NCI-H226 (cell line): ENCODE measurements at places on chromosomes 6 and 20.

DNA sequence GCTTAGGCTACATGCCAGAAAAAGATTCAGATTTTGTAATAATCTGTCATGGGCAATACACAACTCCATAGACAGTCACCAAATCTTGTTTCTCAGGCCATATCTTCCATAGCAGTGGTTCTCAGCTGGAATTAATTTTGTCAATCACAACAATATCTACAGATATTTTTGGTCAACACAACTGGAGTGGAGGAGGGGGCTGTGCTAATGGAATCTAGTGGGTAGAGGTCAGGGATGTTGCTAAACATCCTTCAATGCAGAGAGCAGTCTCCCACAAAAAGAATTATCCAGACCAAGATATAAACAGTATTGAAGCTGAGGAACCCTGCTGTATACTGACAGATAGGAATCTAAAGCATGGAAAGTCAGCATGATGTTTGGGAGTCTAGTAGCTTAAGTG is 174.6 kb downstream of the UBE3D start:
- no peak for DNase-seq

GRCh38 chr6:106160189-106160588 is 74.1 kb downstream of the PRDM1 start:
- no peak for DNase-seq

DNA sequence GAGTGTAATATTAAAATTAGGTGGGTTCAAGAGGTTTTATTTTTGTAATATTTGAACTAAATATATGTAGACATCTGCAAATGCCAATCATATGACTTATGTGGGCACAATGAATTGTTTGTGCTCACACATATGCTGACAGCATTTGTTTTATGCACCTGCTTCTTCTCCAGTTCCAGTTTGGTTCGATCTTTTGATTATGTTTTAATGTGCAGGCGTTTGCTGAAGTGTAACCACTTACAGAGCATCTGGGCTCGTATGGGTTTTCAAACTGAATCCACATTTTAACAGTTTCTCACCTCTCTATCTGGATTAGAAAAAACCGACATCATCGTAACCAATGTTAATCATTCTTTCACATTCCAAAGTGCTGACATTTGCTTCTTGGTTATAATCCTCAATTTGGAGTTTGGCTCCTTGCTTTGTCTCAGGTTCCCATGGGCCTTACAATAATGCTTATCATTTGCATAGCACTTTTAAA is 129.1 kb upstream of the SPACA1 start:
- peak; percentile 26 for DNase-seq

DNA sequence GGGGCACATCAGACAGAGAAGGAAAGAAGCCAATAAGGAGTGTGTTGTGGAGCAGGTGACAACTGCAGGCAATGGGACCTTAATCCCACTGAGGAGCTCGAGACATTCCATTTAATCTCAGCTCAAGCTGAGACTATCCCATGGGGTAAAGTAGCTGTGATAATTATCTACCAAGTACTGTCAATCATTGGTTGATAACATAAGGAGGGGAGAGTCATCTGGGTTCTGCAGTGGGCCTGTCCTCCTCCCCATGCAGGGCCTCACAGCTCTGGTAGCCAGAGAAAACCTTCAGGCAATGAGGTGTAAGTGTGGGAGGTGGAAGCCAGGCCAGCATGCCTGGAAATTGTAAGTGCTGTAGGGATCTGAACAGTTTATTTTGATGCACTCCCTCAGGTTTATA is 375.0 kb upstream of the ARID1B start:
- DNase-seq, result no peak

GRCh38 chr20:16528078-16528477 is 45.2 kb downstream of the KIF16B start:
- DNase-seq, result peak; percentile 3

GRCh38 chr6:105648276-105648675 is 245.4 kb upstream of the PREP start:
- no peak for DNase-seq

DNA sequence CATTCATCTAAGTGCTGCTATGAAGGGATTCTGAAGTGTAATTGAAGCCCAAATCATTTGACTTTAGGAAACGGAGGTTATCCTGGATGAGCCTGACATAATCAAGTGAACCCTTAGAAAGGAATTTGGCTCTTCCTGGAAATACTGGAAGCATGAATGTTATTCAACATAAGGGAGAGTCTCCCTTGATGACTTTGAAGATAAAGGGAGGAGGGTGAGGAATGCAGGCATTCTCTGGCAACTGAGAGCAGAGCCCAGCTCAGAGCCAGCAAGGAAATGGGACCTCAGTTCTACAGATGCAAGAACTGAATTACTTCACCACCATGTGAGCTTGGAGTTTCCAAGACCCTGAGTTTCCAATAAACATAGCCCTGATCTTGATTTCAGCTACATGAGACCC is 168.2 kb downstream of the DLL1 start:
- DNase-seq, result peak; percentile 52

DNA sequence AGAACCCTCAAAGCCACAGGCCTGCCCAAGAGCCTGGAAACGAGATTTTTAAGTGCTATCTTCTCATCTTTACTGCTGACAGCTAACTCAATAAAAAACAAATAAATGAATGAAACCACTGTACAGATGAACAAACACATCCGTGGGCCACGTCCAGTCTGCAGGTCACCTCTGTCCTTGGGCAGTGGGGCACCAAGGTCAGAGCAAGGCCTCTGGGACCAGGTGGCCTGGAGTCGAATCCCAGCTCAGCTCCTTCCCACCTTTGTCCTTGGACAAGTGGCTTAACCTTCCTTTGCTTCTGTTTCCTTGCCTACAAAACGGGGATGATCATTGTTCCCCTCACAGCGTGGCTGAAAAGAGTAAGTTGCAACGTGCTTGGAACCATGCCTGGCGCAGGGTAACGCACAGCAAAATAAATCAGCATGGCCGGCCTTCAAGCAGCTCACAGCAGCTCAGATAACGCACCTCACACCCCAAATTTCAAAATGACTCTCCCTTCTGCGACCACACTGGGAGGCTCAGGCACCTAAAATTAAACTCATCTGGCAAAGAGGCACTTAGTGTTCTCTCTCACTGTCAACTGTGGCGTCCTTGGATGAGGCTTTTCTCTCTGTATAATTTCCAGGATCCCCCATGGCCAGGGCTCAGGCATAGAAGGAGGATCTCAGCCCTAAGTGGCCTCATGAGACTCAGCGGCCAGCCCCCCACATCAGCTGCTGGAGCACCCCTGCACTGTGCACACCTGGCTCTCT is 35.7 kb downstream of the RRBP1 start:
- DNase-seq, result no peak

DNA sequence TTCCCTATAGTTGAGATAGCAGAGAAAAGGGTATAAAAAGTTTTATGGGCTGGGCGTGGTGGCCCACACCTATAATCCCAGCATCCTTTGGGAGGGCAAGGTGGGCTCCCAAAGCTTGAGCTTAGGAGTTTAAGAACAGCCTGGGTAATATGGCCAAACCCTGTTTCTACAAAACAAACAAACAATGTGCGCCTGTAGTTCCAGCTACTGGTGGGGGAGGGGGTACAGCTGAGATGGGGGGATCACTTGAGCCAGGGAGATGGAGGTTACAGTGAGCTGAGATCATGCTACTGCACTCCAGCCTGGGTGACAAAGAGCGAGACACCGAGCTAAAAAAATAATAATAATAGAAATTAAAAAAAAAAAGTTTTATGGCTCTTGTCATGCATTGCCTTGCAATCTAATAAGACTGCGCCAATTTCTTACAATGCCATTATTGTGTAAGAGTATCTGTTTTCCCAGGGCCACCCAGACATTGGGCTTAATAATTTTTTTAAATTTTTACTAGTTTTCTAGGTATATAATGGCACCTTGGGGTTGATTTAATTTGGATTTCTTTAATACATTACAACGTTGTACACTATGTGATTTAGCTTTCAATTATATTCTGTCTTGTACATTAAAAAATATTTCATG is 3.9 kb downstream of the ACSS2 start:
- DNase-seq, result no peak

- DNase-seq, result no peak
These were observed 43.7 kb upstream of the ADTRP start for GRCh38 chr6:11822346-11822745.

- no peak for DNase-seq
These were observed 8.8 kb upstream of the NKX2-2 start for GRCh38 chr20:21522481-21523280.

DNA sequence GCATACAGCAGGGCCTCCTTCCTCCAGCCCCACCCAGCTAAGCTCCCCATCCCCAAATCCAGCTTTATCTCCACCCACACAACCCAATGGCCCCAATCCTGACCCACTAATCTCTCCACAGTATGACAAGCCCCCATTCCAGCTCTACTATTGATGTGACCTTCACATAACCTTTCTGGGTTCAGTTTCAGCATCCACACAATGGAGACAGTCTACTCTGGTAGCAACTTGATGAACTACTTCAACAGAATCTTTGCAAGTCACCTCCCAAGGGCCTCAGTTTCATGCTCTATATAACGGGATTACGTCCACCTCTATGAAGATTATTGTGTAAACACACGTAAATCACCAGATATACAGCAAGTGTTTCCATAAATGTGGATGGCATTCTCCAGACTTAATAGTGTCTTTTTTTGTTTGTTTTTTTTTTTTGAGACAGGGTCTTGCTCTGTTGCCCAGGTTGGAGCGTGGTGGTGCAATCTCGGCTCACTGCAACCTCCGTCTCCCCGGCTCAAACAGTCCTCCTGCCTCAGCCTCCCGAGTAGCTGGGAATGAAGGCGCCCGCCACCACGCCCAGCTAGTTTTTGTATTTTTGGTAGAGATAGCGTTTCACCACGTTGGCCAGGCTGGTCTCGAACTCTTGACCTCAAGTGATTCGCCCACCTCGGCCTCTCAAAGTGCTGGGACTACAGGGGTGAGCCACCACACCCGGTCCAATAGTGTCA is 1.4 kb downstream of the AHCY start:
- DNase-seq, result no peak

DNA sequence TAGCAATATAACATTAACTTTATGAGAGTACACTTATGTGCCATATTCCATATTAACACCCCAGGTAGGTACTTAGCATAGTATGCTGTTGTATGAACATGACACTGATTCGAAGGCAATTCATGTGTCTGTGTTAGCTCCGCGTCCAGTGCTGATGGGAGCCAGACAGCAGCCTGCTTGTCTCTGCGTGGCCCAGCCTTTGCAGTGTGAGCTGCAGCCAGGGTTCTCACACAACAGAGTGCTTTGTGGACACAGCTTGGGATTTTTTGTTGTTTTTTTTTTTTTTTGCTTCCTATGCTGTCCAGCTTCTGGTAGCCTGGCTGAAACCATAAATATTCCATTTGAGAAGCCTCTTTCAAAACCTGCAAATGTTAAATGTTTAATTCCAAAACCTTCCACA is 350.9 kb downstream of the SMOC2 start:
- no peak for DNase-seq

DNA sequence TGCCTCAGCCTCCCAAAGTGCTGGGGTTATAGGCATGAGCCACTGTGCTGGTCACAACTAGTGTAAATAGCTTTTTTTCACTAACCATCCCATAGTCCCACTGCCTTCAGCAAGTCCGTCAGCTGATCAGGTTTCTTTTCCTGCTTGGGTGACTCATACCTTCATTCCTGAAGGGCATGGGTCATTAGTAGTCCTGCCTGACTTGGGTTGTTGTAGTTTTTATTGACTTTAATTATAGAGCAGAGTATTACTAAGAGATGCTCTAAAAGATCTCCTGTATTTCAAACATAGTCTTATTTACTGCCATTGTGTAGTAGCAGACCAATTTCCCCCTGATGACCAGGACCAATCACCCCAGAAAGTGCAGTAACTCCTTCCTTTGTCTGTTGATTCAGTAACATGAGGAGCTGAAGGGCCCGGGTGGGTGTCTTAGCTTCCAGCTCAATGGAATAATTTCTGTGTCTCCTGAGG is 25.8 kb downstream of the HLA-C start:
- DNase-seq, result peak; percentile 63

GRCh38 chr20:5658912-5659345 is 91.3 kb upstream of the SHLD1 start:
- no peak for DNase-seq

- no peak for DNase-seq
These were observed 62.8 kb downstream of the FILIP1 start for GRCh38 chr6:75430631-75431325.

DNA sequence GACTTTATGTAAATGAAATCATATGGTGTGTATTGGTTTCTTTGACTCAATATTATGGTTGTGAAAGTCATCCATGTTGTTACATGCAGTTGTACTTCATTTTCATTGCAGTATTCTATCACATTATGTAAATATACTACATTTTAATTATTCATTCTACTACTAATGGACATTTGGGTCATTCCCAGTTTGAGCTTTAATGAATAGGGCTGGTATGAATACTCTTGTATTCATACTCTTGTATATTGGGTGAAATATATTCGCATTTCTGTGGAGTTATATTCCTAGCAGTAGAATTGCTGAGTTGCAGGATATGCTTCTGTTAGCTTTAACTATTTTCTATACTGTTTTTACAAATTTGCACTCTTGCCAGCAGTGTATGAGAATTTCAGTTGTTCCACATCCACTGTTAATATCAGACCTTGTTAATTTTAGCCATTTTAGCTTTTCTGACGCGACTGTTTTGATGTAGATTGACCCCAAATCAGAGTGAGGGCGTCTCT is 944.3 kb downstream of the KIF16B start:
- DNase-seq, result no peak

GRCh38 chr20:10004900-10005299 is 29.9 kb upstream of the ANKEF1 start:
- DNase-seq, result no peak

DNA sequence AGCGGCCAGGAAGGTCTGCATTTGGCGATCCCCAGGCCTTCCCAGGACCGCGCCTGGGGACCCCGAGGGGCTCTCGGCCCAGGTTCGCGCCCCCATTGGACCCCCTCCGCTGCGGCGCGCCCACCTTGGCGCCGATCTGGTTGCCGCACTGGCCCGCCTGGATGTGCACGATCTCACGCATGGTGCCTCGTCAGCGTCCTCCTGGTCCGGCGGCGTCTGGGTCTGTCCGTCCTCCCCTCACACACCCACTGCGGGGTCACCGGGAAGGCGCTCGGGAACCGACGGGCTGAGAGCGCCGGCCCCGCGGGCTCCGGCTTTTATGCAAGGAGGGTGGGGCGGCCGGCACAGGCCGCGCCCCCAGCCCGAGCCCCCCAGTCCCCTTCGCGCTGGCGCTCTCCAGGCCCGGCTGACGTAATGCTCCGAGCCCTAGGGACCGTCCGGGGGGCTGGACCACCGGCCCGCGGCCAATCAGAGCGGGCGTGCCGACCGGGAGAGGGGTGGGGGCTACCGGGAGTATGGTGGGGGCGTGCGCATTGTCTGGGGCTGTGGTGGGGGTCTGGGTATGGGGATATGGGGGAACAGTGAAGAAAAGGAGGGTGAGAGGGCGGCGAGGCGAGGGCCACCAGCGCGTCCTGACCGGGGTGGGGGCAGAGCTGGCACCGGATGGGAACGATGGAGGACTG is at the start of gene TUBB2B:
Gene TUBB2B (minus strand): TSS at position 291 of the 683 bp plus-strand sequence. CDS start 110 bp downstream, at position 181.
- DNase-seq, result no peak

- DNase-seq, result no peak
These were observed 191.9 kb downstream of the CD83 start for GRCh38 chr6:14309516-14309915.

- peak; percentile 53 for DNase-seq
These were observed 18.5 kb downstream of the FRMD1 start for GRCh38 chr6:168060521-168060931.
